Activated T-cell treated with anti-CD3 and anti-CD28 coated beads for 24 hours (primary cell): ENCODE measurements at places on chromosomes 2 and 18.

GRCh38 chr2:146908776-146909175 lies 936.1 kb upstream of the ACVR2A start:
- no peak for DNase-seq

DNA sequence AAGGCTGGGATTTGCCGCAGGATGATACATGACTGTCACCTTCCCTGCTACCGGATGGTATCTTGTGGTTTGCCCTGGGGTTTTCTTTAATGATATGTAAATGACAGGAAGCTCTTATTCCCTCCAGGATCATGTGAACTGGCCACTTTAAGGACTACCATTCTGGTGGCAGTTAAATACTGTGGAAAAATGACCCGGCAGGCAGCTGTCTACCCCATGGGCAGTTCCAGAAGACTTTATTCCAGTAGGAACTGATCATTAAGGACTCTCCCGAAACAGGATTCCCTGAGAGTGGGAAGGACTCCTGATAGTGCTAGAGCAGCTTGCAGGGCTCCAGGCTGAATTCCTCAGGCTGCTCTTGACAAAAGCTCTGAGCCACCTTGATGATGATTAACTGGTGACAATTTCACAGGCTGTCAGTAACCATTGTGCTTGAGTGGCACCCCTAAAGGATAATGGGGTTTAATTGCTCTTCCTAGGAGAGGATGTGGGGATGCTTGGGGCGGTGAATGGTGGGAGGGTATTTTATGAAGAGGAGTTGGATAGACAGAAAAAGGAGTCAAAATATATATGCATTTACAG lies 212.0 kb downstream of the CPS1 start:
- no peak for DNase-seq

DNA sequence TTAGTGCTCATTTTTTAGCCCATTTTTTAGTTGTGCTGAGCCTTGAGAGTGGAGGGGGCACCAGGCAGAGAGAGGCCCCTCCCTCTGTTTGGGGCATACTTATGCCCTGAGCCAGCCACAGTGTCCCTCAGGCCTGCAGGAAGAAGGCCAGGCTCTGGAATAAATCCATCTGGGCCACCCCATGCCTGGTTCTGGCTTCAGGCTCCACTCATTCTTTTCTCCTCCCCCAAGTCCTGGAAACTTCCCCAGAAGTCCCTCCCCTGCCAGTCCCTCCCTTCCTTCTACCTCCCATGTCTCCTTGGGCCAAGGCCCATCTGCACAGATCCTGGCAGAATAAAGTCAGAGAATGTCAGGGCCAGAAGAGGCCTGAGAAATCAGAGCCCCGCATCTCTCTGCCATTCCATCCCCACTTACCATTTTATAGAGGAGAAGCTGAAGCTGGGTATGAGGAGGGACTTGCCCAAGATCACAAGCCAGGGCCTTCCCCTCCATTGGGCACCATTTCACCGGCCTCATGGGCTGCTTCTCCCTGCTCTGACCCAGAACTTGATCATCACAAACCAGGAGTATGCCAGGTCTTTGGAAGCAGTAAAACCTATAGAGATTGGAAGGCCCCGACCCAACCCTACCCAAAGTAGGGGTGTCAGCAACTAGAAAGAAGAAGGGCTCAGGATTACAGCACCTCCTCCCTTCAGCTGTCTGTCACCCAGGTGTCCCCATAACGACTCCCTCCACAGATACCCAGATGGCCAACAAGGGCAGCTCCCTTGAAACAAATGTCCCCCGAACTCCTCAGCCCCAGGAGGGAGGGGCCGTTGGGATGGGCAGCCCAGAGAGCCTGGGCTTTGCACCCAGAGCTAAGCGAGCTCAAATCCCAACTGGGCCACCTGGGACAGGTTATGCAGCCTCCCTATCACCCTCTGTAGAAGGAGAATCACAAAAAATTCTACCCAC lies 108.4 kb downstream of the POLR1A start:
- DNase-seq: no peak

GRCh38 chr2:205188239-205189138 lies 493.8 kb upstream of the NRP2 start:
- no peak for DNase-seq

GRCh38 chr18:36663312-36663711 lies 165.5 kb downstream of the TPGS2 start:
- no peak for DNase-seq

- no peak for DNase-seq
Observed at GRCh38 chr18:48095726-48096125, 165.3 kb upstream of the SMAD2 start.

DNA sequence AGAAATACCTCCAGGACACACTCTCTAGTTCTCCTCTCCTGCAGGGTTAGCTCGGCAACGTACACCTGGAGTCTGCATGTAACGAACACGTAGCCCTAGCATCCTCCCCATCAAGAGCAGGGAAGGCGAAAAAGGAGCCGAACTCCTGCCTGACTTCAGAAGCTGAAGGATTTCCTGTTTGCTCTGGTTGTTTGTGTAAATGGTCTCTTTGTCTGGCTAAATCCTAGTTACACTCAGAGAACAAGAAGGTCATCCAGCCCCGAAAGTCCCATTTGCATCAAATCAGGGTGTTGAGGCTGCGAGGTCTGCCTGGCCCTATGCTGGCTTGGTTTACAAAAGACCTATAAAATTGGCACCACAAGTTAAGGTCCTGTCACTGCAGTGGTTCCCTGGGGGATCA lies 66.4 kb upstream of the POMC start:
- DNase-seq: no peak

GRCh38 chr2:33425161-33425560 lies 51.3 kb upstream of the RASGRP3 start:
- no peak for DNase-seq
